KBM-7 (cell line): ENCODE measurements at places on chromosomes 5 and 9.

DNA sequence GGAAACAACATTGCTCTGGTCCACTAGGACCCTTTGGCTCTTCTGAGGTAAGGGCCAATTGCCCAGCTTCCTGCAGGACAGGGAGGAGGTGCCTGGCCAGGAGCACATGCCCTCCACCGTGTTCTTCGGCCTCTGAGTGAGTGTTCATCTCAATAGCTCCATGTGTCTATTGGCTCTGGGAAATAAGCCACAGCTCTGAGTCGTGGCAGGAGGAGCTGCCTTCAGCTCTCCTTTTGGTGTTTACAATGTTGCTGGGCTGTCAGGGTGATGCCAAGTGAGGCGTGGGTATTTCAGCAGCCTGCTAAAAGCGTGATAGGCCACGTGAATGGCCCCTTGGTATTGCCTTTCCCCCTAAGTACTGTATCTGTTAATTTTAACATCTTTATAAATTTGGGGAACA is 26.6 kb downstream of the GADD45G start:
- no peak for DNase-seq

DNA sequence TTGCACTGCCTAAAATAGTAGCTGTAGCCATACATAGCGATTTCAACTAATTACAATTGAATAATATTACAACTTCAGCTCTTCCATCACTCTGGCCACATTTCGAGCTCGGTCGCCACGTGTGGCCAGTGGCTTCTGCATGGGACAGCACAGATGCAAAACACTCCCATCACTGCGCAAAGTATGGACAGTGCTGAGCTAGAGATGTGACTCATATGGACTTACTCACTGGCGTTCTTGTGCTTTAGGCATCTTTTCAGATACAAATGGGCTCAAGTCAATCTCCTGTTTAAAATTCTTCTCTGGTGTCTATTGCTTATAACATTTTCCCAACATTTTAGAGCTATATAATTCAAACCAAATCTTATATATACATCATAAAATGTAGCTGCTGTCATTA is 222.7 kb downstream of the ELAVL2 start:
- DNase-seq: no peak

GRCh38 chr9:1959371-1959770 is 55.8 kb upstream of the SMARCA2 start:
- no peak for DNase-seq

DNA sequence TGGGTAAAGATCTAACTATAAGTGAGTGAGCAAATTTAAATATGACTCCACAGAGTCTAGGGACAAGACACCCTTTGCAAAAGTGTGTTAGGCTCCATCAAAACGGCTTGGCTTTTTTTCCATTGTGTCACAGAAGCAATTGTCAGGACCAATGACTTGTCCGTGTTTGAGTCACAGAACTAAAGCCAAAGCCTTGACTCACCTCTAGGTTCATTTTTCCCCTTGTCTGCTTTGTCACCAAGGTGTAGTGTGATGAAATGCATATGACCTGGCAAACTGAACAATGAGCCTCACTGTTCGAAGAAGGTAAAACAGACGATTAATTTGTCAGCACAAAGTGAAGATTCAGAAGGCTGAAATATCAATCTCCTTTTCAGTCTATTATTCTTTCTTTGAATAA is 331.0 kb downstream of the GLIS3 start:
- no peak for DNase-seq

DNA sequence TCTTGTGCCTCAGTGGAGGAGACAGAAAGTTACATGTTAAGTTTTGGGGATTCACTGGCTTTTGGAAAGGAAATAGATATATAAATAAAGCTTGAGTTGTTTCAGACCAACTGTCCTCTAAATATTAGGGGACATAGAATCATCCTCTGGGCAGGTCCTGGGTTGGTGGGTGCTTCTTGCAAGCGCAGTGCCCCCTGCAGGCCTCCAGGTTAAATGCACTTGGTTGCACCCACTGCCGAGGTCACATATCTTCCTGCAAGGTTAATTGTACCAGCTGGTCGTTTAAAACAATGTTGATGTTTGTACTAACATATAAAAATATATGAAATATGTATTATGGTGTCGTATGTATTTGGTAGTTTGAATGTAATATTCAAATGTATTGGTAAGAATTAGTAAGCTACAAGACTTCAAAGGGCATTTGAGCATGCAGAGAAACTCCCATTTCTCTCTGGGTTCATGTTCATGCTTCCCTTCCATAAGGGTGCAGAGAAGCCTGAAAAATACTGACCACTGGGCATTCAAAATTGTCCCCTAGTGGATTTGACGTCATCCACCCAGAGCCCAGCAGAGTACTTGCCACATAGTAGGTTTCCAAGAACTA is 87.0 kb downstream of the ZNF618 start:
- peak; percentile 32 for DNase-seq

DNA sequence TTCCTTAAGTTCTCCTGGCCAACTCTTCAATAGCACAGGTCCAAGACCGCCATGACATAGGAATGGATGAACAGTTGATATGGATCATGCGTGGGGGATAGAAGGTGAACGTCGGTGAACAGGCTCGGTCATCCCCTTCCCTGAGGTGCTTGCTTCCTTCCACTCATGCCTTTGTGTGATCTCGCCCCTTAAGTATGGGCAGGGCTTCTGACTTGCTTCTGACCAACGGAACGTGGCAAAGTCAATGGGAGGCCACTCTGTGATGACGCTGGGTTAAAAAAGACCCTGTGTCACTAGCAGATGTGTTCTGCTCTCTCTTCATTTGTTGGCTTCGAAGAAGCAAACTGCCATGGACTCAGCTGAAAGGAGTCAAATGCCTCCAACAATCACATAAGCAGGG is 240.5 kb upstream of the TUT7 start:
- DNase-seq: no peak

GRCh38 chr9:13131416-13131815 is 148.1 kb downstream of the MPDZ start:
- no peak for DNase-seq

DNA sequence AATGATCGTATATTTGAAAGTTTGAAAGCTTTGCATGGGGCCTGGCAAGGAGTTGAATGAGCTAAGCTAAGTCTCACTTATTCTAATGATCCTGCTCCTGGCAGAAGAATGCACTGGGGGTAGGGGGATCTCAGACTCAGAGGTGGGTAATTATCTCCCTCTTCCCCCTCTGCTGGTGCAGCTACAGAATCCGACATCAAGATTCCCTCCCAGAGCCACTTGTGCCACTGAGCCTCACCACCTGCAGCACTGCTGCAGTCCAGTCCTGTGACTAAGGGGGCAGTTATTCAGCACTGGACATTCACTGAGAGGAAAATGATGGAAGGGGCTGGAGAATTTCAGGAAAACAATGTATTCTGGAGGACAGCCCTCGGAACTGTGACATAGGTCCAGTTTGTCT is 205.8 kb downstream of the DEPDC1B start:
- no peak for DNase-seq

- DNase-seq: no peak
Measured at GRCh38 chr5:65695162-65695755, 26.6 kb downstream of the SGTB start.

DNA sequence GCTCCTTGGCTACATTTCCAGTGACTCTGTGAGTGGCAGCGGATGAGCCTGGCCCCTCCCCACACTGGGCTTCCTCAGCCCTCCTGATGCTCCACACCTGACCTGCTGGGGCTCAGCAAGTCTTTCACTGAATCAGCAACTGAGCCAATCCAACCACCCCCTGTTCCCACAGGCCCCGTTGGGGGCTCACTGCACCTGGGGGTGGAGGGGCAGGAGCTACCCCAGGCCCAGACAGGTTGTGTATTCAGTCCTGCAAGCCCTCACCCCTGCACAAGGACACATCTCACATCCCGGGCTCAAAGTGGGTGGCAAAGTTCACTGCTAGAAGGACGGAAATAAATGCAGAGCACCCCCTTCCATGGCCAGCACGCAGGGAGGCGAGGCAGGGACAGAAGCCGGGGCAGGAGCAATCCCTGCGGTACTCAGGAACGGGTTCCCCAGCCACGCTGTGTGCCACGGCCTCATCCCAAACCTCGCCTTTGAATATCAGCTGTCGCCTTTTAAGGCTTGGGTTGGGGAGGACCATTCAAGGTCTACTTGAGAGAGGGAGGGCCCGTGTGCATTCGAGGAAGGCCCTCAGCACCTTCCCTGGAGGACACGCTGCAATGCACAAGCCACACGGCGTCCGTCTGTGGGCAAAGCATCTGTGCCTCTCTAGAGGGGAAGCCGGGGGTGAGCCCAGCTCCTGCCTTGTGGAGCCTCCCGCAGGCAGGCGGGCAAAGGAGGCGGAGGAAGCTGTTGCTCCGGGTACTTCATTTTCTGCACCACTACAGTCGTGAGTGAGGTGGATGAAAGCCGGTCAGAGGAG is 75.0 kb upstream of the SARDH start:
- DNase-seq: no peak

DNA sequence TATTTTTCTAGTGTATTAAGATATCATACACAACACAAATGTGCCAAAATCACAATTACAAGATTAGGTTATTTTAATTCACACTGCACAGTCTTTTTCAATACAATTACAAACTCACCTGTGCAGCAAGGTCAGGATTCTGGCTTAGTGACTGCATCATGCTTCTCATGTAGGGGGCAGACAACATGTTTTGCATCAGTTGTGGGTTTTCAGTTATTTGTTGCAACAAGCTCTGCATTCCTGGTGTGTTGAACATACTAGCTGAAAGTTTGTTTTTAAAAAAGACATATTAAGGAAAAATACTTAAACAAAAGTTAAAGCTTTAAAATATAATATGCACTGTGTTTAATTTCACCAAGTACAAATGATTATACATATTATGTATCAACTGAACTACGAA is 38.7 kb downstream of the UBQLN1 start:
- DNase-seq: no peak

- peak; percentile 39 for DNase-seq
Measured at GRCh38 chr5:148998174-148998797, 64.6 kb downstream of the SH3TC2 start.

DNA sequence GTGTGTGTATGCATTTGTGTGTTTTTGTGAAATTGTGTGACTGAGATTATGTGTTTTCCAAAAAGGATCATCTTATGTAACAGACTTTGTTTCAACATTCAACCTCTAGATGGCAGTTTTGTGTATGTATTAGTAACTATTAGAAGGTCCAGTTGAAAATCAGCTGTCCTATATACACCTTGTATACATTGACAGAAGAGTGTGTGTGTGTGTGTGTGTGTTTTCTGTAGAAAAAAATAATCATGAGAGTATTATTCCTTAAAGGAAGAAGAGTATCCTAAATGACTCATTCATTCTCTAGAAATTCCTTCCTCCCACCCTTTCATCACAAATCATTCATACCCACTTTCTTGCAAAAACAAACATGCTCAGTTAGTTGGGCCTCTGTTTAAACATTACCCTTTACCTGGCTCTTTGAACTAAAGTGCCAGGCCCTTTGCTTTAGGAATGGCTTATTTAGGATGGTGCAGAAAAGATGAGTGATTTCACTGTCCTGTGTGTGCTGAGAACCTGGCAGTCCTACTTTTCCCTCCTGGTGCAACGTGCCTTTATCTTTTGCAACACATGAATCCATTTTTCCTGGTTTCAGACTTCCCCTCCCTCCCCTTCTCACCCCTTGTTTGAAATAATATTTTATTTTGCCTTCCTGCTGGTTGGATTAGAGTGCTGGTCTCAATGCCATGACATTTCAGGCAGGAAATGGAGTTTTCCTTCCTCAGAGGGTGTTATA is 152.2 kb downstream of the ARHGAP26 start:
- peak; percentile 42 for DNase-seq

DNA sequence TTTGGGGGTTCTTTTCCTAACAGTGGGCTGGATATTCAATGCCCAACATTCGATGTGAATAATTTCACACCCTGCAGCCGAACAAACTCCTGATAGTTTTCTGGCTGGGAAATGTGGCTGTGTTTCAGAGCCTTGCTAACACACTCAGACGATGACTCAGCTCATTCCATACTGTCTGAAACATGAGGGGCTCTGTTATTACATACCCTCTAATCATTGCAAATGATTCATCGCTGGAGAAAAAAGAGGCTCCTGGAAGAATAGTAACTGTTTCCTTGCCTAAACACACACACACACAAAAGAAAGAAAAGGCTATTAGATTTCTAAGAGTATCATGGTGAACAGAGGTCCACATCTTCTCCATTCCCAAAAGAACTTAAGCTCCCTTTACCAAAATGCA is 75.8 kb downstream of the OXCT1 start:
- DNase-seq: no peak

DNA sequence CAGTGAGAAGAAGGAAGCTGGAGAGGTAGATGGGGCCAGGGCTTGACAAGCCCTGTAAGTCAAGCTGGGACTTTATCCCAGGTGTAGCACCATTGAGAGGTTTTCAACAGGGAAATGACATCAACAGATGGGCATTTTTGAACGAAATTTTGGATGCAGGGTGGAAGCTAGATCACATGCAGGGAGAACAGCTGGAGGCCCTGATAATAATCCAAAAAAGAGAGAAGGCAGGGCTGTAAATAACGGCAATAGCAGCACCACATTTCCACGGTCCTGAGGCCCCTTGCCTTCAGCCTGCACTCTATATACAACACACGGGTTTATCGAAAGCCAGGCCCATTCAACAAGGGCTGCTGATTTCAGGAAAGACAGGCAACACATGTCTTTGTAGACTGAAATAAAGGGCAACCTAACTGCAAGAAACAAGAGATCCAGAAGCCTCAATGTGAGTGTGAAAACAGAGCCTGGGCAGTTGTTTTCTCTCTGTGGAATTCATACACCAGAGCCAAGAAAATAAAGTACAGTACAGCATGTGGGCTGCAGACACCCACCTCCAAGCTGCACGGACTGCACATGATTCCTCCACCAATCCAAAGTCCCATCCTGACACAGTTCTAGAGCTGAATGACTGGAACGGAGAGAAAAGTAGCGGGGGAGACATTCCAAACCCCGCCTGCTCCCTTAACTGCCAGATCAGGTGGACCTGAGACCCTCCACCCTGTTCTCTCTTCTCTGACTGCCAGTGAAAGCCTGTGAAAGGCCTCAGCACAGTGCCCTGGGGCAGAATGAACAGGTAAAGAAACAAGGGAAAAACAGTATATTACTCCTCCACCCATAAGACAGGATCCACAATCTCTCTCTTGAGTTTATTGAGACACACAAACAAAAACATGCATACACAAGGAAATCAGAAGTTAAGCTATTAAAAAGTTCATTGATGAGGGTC is 36.3 kb downstream of the KLHL3 start:
- no peak for DNase-seq

GRCh38 chr9:4226331-4227250 is 73.3 kb downstream of the GLIS3 start:
- no peak for DNase-seq

DNA sequence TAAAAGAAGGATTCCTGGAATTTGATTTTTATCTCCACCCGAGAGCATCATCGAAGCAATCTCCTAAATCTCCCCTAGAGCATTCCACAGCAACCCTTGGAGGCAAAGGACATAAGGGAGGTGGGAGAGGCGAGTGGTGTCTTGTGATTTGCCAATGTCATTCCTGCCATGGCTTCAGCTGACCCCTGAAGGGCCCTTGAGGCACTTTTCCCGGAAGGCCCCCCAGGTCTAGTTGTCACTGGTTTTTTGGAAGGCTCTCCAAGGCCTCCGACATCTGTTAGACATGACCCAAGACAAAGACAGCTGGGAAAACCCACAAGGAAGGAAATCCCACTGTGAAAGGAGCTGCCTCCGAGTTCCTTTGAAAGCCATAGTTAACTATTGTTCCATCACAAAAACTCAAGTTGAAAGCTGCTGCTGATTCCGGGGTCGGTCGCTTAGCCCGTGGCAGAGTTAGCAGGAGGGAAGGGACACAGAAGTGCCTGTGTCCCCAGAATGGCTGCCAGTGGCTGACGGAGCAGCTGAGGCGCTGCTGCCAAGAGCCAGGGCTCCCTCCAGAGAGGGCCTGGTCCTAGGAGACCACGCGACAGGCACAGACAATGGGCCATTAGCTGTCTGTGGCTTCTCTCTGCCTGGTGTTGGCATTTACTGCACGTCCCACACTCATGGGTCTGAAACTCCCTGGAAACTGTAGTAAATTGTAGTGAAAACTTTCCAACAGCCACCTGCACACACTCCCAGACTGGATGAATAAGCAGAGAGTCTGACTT is 24.4 kb upstream of the TRIO start:
- DNase-seq: peak; percentile 26
